Activated CD4-positive, alpha-beta T cell treated with anti-CD3 and anti-CD28 coated beads for 36 hours (primary cell): ENCODE measurements at places on chromosomes 7 and 10.

GRCh38 chr7:25803117-25803887 is 348.7 kb upstream of the NFE2L3 start:
- no peak overlapping the region for H3K4me3 ChIP-seq
- H3K4me1 ChIP-seq = peaks cover 13% of the 10 kb centered on the region
- no peak overlapping the region for H3K27ac ChIP-seq
- DNase-seq = peak; percentile 32

- H3K36me3 ChIP-seq = no peaks in the 10 kb centered on the region
- no peak overlapping the region for H3K27ac ChIP-seq
- DNase-seq = no peak
- H3K4me1 ChIP-seq = no peaks in the 10 kb centered on the region
These were observed 355.1 kb downstream of the GALNT17 start for GRCh38 chr7:71486856-71487628.

DNA sequence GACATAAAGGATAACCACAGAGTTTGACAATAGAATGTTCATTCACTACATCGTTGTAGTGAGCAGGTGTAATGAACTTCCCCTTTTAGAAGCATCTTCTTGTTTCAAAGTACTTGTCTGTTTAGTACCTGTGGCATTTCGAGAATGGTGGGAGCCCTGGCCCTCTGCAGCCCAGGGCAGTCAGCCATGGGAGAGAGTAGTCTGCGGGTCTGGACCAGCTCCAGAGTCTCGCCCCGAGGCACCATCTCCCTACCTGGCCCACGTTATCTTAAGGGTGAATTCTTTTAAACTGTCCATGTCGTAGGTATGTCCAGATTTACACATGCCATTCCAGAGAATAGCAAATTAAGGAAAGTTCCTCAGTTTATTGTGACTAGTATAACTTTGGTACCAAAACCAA is 99.7 kb downstream of the BMPR1A start:
- H3K36me3 ChIP-seq = peaks cover 9% of the 10 kb centered on the region
- no peaks in the 10 kb centered on the region for H3K4me1 ChIP-seq
- DNase-seq = no peak
- peaks cover 2% of the 10 kb centered on the region for H3K27me3 ChIP-seq
- no peak overlapping the region for H3K27ac ChIP-seq

GRCh38 chr7:150803161-150803860 is 2.7 kb downstream of the TMEM176A start:
- H3K4me3 ChIP-seq = no peak overlapping the region
- no peak for DNase-seq
- H3K4me1 ChIP-seq = peaks cover 2% of the 10 kb centered on the region
- H3K27me3 ChIP-seq = peaks cover 31% of the 10 kb centered on the region
- no peak overlapping the region for H3K27ac ChIP-seq

- no peaks in the 10 kb centered on the region for H3K36me3 ChIP-seq
- DNase-seq = no peak
- H3K27me3 ChIP-seq = no peaks in the 10 kb centered on the region
- no peak overlapping the region for H3K27ac ChIP-seq
- no peak overlapping the region for H3K4me3 ChIP-seq
These were observed 325.2 kb downstream of the PRPF18 start for GRCh38 chr10:13911821-13912520.

DNA sequence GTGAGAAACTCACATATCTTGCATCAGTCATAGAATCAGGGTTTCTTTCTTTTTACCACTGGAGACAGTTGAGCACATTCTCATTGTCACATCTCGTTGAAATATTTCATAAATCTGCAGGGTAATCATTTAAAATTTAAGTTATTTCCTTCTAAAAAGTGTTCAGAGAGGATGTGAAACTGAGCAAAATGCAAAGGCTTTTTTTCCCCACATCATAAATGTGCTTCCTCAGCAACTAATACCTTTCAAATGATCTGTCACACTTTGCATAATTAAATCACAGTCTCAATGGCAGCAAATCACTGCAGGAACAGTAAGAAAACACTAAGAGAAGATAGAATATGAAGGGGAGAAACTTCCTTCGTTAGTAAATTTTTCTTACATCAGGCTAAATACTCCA is 187.5 kb downstream of the EVX1 start:
- H3K27ac ChIP-seq = no peak overlapping the region
- H3K4me1 ChIP-seq = no peaks in the 10 kb centered on the region
- H3K4me3 ChIP-seq = no peak overlapping the region
- no peaks in the 10 kb centered on the region for H3K36me3 ChIP-seq
- no peak for DNase-seq
- H3K27me3 ChIP-seq = peaks cover 18% of the 10 kb centered on the region

- H3K4me1 ChIP-seq = no peaks in the 10 kb centered on the region
- H3K4me3 ChIP-seq = no peak overlapping the region
- H3K27ac ChIP-seq = no peak overlapping the region
- DNase-seq = no peak
- H3K27me3 ChIP-seq = peaks cover 2% of the 10 kb centered on the region
- no peaks in the 10 kb centered on the region for H3K36me3 ChIP-seq
These were observed 91.4 kb downstream of the IPMK start for GRCh38 chr10:58175990-58176900.

DNA sequence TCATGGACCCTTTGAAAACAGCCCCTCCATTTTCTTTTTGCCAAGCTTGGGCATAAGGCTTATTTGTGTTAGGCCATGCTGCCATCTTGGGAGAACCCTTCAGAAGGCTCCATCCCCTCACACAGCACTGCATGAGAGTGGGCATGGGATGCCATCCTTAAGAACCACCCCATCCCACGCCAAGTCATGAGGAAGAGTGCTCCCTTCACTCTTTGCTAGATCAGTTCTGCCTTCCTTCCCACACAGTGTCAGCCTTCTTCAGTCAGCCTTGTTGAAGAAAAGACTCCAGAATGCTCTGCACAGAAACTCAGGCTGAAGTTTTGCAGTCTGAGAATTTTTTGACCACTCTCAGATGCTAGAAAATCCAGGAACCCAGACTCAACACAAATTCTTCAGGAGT is 15.5 kb upstream of the CHN2 start:
- H3K4me1 ChIP-seq = peaks cover 8% of the 10 kb centered on the region
- H3K36me3 ChIP-seq = no peaks in the 10 kb centered on the region
- peaks cover 3% of the 10 kb centered on the region for H3K27me3 ChIP-seq

DNA sequence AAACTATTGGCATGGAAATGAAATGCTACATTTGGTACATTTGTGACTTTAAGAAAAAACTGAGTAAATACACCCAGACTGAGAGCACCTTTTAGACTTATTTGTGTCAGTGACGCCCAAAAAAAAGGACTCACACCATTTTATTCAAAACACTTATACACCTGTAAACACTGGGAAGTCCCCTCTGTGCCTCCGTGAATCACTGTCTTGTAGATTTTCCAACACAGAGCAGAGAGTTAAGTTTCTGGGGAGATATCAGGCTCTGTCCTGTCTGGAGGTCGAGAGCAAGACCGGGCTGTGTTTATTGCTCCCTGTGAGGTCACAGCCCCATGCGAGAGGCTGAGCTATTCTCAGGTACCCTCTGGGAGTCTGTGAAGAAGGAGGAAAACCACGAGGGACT is 60.7 kb upstream of the TM9SF3 start:
- peaks cover 2% of the 10 kb centered on the region for H3K36me3 ChIP-seq
- peaks cover 42% of the 10 kb centered on the region for H3K4me1 ChIP-seq
- H3K4me3 ChIP-seq = no peak overlapping the region
- H3K27me3 ChIP-seq = no peaks in the 10 kb centered on the region
- peak overlapping the region; percentile 81 for H3K27ac ChIP-seq

GRCh38 chr10:58515291-58515941 is 2.7 kb downstream of the BICC1 start:
- H3K27ac ChIP-seq = no peak overlapping the region
- H3K27me3 ChIP-seq = peaks cover 49% of the 10 kb centered on the region
- no peaks in the 10 kb centered on the region for H3K36me3 ChIP-seq
- peaks cover 10% of the 10 kb centered on the region for H3K4me1 ChIP-seq
- DNase-seq = no peak
- H3K4me3 ChIP-seq = no peak overlapping the region

DNA sequence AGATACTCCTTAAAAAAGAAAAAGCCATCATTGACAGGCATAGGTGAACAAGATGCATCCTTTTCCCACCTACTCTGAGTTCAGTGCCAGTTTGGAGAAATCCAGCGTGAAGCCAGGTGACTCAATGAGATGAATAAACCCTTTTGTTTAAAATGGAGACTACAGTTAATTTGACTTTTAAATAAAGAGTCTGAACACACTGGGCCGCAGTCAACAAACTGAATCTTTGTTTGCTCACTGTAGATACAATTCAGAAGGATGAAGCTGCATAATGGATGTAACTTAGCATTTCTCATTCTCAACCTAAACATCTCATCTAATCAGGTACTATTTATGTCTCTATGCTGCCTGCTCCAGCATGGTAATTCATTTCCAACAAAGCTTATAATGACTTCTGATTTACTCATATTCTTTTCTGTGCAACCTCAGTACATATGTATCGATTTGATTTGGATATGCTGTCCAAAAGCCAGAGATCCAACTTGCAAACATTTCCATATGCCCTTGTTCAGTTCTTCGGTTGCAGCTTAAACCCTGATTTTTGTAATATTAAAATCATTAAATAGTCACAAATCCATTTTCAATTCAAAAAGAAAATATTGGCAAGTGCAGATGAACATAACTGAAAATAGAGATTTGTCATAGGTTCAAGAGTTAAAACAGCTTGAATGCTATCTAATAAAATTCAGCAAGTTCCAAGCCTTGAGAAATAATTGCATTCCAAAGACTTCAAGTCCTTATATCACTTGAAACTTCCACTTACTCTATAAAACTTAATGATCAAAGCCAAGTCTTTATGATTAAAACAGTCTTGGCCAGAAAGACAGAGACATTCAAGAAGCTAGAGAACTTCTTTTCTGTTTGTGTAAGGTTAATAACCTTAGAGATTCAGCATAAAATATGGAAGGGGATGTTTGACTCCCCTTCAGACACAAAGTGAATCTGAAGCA is 67.8 kb downstream of the CPVL start:
- H3K27ac ChIP-seq = no peak overlapping the region
- no peaks in the 10 kb centered on the region for H3K36me3 ChIP-seq
- no peaks in the 10 kb centered on the region for H3K4me1 ChIP-seq
- H3K4me3 ChIP-seq = no peak overlapping the region

- DNase-seq = no peak
- no peaks in the 10 kb centered on the region for H3K27me3 ChIP-seq
- no peak overlapping the region for H3K27ac ChIP-seq
- H3K4me1 ChIP-seq = no peaks in the 10 kb centered on the region
These were observed 69.5 kb downstream of the CACNA2D1 start for GRCh38 chr7:82373926-82374635.

GRCh38 chr10:85311613-85312337 is 983.4 kb downstream of the CCSER2 start:
- H3K27ac ChIP-seq = no peak overlapping the region
- H3K4me3 ChIP-seq = no peak overlapping the region
- H3K36me3 ChIP-seq = no peaks in the 10 kb centered on the region
- H3K27me3 ChIP-seq = peaks cover 4% of the 10 kb centered on the region
- no peak for DNase-seq

DNA sequence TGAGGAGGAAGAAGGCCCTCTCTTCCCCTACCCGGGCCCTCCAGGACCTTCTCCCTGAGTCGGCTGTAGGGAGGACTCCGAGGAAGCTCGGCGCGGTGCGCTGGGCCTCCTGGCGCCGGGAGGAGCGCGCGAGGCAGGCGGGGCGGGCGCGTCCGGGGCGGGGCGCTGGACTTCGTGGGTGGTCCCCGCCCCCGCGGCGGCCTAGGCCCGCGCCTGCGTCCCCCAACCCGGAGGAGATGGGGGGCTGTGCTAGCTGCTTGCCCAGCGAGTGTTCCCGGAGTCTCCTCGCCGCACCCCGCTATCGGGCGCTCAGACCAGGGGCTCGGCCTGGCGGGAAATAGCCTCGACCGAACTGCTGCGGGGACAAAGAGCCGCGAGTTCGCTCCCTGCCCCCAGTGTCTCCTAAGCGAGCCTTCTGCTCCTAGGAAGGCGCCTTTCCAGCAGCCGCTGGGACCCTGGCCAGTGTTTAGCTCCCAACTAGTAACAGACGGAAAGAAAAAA is 19.2 kb upstream of the SMO start:
- H3K36me3 ChIP-seq = no peaks in the 10 kb centered on the region
- peak overlapping the region; percentile 28 for H3K27ac ChIP-seq
- peaks cover 2% of the 10 kb centered on the region for H3K27me3 ChIP-seq
- DNase-seq = peak; percentile 55

GRCh38 chr10:49616421-49617101 is 2.7 kb downstream of the CHAT start:
- H3K36me3 ChIP-seq = no peaks in the 10 kb centered on the region
- no peak overlapping the region for H3K27ac ChIP-seq
- peaks cover 61% of the 10 kb centered on the region for H3K27me3 ChIP-seq
- H3K4me3 ChIP-seq = no peak overlapping the region
- DNase-seq = no peak

GRCh38 chr7:104950754-104951153 is 63.3 kb upstream of the KMT2E start:
- H3K4me1 ChIP-seq = peaks cover 48% of the 10 kb centered on the region
- peaks cover 33% of the 10 kb centered on the region for H3K36me3 ChIP-seq
- DNase-seq = no peak
- H3K27me3 ChIP-seq = no peaks in the 10 kb centered on the region

DNA sequence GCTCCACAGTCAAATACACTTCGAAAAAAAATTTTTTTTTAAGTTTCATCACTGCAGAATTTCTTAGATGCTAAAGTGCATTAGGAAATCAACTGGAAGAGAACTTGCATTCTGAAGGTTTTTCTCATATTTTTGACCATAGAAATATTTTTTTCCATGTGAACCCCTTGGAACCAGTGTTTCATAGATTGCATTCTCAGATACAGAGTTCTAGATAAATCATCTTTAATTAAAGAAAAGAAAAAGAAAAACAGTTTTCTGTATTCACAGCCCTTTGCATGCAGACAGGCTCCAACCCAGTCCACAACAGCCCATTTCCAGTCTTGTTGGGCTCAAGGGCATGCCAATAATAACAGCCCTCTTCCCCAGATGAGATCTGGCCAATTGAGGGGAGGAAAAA is 75.5 kb upstream of the RPA3 start:
- no peak for DNase-seq
- H3K36me3 ChIP-seq = peaks cover 26% of the 10 kb centered on the region
- no peak overlapping the region for H3K4me3 ChIP-seq
- peaks cover 2% of the 10 kb centered on the region for H3K4me1 ChIP-seq
- H3K27ac ChIP-seq = no peak overlapping the region

DNA sequence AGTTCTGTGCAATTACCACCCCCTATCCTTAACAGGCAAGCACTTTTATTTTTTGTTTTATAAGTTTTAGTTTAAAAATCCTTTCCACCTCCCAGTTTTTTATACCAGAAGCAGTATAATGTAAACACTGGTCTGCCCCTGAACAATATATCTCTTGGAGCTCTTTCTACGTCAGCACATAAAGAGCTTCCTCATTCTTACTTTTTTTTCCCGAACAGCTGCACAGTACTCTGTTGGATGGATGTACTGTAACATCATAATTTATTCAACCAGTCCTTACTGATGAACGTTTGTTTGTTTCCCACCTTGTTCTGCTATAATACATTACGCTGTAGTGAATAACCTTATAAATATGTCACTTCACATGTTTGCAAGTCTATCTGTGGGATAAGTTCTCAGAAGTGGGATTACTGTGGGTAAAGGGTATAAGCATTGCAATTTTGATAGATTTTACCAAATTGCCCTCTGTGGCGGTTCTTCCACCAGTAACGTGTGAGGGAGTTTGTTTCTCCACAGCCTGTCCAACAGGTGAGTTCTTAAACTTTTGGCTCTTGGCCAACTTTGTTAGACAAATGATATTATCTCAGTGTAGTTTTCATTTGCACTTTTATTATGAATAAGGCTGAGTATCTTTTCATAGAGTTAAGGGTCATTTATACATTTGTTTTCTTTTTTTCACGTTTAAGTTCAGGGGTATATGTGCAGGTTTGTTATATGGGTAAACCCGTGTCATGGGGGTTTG is 32.8 kb downstream of the ADRA2A start:
- H3K4me3 ChIP-seq = no peak overlapping the region
- no peaks in the 10 kb centered on the region for H3K36me3 ChIP-seq
- H3K27me3 ChIP-seq = no peaks in the 10 kb centered on the region
- no peak for DNase-seq

GRCh38 chr7:135774284-135774683 is 25.7 kb upstream of the FAM180A start:
- H3K4me1 ChIP-seq = no peaks in the 10 kb centered on the region
- no peaks in the 10 kb centered on the region for H3K36me3 ChIP-seq
- H3K4me3 ChIP-seq = no peak overlapping the region
- DNase-seq = no peak
